GM12892 (cell line): ENCODE measurements at places on chromosomes 3 and 15.

DNA sequence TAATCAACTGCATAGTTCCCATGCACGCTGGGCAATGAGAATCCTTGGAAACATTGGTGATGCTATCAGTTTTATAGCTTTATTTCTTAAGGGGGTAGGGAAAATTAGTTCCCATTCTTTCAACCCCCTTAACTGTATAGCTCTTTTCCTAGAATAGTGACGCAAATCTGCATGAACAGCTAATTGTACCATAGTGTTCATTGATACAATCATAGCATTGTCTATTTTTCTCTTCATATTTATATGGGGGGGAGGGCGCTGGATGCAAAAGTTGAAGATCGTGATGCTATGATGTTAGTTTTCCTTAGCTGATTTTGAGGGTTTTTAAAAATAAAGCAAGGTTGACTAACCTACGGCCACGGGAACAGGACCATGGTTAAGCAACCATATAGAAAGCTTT, 32.4 kb upstream of the SAMMSON start:
- no peak for DNase-seq

DNA sequence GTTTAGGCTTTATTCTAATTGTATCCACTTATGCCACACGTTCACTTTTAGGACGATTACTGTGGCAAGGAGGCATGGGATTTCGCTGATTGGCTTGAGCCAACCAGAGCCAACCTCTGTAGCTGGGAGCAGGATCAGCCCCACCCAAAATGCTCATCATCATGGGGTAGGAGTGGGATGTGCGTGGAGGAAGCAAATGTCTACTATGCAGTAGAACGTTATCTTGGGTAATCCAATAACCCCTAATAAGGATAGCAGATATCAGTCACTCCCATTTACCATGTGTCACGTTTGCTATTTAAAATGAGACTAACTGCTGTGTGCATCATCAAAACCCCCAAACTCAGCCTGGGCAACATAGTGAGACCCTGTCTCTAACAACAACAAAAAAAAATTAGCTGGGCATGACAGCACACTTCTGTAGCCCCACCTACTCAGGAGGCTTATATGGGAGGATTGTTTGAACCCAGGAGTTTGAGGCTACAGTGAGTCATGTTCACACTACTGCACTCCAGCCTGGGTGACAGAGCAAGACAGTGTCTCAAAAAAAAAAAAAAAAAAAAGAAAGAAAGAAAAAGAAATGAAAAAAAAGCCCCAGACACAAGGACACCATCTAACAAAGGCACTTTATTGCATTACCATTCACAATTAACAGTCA, 17.8 kb upstream of the ITGB5 start:
- no peak for DNase-seq

GRCh38 chr3:72630969-72631344, 217.3 kb downstream of the SHQ1 start:
- DNase-seq, result no peak

DNA sequence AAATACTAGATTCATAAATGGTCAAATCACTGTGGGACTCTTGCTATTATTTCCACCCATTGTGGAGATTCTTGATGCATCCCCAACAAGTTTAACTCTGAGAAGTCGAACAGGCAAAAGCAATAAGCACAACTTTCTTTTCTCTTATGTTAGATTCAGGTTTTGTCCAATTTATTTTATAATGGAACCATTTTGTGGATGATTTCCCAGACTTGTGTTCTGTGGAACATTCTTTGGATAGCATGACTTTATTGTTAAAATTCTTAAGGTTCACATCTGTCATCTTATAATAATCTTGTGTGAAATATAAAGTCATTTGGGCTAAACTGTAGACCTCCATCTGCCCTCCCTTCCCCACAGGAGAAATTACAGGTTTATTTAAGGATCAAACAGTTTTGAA, 213.7 kb downstream of the LPP start:
- DNase-seq, result no peak

GRCh38 chr3:127035677-127036076, 52.8 kb downstream of the PLXNA1 start:
- no peak for DNase-seq
